Iris pigment epithelial cell (primary cell): ENCODE measurements at places on chromosomes 3 and 15.
A peak's percentile ranks its signal among the peaks of the same experiment; 100 is the strongest.

DNA sequence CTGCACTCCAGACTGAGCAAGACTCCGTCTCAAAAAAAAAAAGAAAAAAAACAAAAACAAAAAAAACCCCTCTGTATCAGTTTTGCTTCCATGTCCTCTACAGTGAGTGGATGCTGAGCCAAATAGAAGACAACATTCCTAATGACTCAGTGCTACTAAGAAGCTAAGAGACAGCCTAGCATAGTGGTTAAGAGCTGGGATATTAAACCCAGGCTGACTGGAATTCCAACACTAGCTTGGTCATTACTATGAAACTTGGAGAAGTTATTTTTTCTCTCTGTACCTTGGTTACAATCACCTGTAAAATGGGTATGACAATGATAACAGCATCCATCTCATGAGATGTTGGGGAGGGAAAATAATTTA lies 60.9 kb upstream of the PYGO1 start:
- DNase-seq = peak; percentile 81

DNA sequence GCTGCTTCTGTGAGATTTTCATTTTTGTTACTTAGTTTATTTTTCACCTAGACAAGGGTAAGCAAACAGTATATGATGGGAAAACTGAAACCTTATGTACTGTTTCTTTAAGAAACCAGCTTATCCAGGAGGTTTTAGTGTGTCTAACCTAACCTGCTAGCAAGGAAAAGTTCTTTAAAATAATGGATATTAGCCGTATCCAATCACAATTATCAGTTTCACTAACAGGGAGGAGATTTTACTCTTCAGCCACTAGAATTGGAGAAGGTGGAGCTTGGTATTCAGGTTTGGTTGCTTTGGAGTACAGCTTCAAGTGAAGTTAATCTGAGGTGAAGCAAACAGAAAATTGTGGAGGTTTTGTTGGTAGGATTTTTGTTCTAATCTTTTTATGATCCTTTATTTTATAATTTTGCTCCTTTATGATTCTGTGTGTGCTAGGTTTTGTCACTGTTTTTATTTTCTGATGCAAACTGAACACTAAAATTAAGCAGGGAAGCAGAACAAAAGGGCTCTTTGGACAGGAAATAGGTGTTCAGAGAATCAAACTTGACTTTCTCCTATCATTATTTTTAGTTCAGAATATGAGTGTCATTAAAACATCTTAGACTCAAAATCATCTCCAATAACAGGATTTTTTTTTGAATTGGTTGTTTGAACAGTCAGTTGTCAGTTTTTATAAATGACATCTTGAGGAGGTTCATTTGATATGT lies 13.0 kb downstream of the ZFAND6 start:
- DNase-seq = peak; percentile 92

DNA sequence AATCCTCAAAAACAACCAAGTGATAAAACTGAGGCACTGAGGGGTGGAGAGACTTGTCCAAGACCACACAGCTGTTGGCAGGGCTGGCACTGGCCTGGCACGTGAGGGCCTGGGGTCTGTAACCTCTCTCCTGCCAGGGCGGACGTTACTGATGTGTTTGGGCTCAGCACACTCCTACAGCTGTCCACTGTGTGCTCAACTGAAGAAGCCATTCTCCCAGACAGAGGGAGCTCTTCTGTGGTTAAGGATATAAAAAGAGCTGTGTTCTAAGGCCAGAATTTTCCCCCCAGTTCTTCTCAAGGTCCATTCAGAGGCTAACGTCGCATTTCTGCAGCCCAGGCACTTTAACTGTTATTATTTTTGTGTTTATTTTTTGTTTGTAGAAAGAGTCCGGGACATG lies 429.0 kb upstream of the ATP11B start:
- no peak for DNase-seq

- peak; percentile 98 for DNase-seq
Observed at GRCh38 chr3:187783098-187783497, 37.8 kb upstream of the BCL6 start.

- peak; percentile 9 for DNase-seq
Observed at GRCh38 chr3:81765400-81765799, 4.0 kb upstream of the GBE1 start.

DNA sequence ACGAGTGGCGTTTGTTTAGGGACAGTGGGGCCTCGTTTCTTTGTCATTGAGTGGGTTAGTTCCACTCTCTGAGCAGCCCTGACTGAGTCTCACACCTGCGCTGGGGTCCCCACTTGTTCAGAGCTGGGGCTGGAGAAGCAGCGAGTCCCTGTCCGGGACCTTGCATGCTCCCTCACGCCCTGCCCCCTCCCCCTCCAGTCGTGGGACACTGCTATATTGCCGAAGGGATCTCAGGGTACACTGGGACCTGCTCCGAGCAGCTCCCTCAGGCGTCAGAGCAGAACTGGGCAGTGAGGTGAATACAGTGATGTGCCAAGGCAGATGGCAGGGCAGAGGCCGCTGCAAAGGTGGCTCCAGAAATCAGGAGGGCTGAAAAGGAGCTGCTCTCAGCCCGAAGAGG lies 59.9 kb upstream of the KLF13 start:
- DNase-seq = no peak

DNA sequence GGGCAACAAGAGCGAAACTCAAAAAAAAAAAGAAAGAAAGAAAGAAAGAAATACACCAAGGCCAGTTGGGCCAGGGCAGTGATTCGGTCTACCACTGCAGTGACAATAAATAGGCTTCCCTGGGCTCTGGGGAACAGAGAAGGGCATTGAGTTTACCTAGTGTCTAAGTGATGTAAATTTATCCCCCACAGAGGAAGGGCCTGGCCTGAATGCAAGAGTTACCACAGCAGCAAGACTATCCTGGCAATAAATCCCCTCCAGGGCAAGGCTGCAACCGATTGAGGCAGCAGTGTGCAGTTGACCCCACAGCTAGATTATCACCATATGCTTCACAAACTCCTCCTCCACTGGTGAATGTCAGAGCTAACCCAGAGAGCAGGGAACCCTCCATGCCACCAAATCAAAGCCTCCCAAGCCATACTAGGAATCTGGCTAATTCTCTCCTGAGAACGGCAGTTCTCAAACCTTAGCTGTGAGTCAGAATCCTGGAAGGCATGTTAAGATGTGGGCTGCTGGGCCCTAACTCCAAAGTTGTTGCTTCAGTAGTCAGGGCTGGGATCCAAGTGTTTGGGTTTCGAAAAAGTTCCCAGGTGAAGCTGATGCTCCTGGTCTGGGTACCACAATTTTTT lies 64.3 kb upstream of the GATM start:
- peak; percentile 71 for DNase-seq

GRCh38 chr15:20356444-20356910 lies 185.1 kb downstream of the GOLGA6L6 start:
- DNase-seq = no peak

DNA sequence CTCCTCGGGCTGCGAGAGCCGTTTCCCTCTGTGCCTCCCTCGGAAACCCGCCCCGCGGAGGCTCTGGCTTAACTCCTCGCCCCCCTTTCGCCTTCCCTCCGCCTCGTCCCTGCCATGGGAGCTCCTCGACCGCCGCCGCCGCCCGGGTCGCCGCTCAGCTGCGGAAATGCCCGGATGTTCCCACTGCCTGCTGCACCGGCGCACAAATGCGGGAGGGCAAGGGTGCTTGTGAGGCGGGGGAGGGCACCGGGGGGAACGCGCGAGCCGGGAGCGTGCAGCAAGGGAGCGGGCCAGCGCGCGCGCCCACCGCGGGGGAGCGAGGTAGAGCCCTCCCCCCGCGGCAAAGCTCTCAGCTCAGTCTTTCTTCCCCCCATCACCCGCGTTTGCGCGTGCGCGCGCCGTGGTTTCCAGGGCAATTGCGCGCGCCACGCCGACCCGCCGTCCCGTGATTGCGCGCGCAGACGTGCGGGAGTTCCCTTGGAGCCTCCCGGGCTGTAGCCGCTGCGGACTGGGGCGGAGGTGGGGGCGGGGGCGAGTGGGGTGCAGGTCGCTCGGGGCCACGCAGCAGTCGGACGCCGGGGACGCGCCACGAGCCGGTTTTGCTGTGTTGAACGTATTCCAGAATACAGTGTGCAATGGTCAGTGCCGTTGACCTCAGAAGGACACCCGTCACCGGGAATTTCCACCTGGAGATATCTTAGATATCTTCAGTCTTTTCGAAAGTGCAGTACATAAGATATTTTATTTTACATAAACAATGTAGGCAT lies at the start of gene DMXL2:
Gene DMXL2, minus strand, starts transcription at position 168 of the 767 bp plus-strand sequence. CDS start 226 bp downstream, outside the sequence.
- DNase-seq = peak; percentile 84

DNA sequence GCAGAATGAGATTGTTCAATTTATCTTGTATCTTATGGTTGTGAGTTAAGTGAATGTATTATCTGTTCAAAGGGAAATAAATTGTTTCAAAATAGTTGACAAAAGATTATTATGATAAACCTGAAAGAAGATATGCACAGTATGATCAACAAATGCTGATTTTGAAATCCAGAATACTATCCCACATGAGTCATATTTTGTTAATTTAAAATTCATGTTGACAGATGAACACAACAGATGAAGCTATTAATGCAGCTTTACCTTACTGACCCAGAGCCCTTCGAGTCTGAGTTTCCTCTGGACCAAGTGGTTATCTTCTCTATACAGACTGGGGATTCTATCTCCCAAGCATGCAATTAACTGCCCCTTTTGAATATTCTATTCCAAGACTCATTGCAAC lies 482.8 kb downstream of the FGF12 start:
- no peak for DNase-seq

DNA sequence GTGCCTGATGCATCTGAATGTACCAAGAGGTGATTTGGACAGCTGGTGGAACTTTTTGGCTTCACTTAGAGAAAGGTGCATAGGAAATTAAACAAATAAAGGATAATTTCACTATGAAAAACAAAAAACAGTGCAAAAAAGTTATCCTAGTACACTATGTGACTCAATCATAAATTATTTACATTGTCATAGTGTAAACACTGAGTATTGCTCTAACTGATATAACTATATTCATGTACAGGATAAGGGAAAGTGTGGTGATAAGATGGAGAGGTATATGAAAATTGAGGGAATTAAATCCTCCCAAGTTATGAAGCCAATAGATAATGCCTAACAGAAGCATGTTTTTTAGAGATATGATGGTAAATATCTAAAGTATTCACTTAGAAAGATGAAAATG lies 50.2 kb upstream of the CPNE4 start:
- no peak for DNase-seq

DNA sequence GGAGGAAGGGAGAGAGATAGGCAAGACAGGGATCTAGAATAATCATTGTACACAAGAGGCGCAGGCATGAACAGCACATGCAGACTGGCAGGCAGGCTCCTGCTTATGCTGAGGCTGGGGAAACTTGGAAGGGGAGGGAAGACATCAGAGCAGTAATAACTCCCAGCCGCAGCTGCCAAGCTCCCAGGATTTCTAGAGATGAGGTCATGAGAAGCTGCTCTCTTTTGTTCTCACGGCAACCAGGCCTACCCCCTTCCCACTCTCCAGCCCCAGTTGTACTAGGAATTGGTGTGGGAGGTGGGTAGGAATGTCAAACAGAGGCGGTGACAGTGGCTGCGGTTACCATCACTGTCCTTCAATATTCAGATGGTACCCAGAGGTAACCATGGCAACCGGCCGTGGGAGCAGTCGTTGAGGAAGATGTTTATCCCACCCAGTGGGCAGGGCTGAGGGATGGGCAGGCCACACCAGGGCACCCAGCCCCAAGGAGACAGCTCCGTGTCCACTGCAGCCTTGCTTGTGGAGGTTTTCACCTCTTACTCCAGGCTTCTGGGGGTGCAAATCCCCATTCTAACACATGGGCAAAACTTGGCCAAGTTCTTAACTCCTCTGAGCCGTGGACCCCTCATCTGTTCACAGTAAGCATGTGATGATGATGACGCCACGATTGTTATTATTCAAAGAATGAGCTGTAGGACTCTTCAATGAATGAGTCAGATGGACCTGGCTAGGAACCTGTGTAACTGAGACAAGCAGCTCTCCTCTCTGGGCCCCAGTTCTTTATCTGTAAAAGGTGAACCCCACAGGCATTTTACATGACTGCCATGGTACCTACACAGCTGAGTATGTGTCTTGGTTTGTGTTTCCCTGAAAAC lies 360.8 kb upstream of the PROK2 start:
- DNase-seq = peak; percentile 22

- no peak for DNase-seq
Observed at GRCh38 chr15:79956354-79956939, 14.5 kb downstream of the BCL2A1 start.

- peak; percentile 89 for DNase-seq
Observed at GRCh38 chr3:15325228-15325627, 7.2 kb downstream of the SH3BP5 start.

GRCh38 chr3:164683489-164683888 lies 394.8 kb downstream of the SI start:
- DNase-seq = no peak

DNA sequence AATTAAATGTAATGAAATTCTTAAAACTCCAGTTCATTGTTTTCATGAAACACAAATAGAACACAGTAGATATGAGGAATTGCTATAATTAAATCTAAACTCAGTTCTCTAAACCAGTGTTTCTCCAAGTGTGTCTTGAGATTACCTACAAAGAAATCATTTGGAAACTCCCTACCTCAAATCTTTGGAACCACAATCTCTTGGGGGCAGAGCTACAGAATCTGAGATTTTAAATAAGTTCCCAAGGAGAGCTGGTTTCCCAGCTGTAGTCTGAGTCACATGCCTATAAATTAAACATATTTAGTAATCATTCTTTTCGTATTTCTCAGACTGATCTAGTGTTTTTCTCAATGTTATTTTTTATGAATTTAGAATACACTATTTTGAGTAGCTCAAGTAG lies 17.0 kb upstream of the ACTC1 start:
- peak; percentile 85 for DNase-seq

GRCh38 chr3:127860211-127860696 lies 37.9 kb upstream of the MGLL start:
- DNase-seq = no peak

- no peak for DNase-seq
Observed at GRCh38 chr3:58151637-58152036, 59.1 kb downstream of the DNASE1L3 start.

DNA sequence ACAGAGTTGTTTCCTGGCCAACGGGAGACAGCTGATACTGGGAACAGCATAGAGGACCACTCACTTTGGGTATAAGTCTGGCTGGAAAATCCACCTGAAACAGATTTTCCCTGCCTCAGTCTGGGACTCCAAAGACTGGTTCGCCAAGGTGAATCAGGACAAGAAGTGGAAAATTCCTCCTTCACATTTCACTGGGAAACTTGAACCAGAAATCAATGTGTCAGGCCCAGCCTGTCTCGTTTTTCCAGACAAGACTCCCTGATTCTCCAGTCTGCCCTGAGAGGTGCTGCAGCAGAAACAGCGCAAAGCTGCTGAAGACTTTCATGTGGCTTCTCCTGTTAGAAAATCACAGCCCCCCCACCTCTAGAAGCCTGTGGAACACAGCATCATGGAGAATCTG lies 269.8 kb downstream of the OPA1 start:
- DNase-seq = no peak

- DNase-seq = no peak
Observed at GRCh38 chr3:135915206-135915605, 50.3 kb upstream of the PPP2R3A start.

DNA sequence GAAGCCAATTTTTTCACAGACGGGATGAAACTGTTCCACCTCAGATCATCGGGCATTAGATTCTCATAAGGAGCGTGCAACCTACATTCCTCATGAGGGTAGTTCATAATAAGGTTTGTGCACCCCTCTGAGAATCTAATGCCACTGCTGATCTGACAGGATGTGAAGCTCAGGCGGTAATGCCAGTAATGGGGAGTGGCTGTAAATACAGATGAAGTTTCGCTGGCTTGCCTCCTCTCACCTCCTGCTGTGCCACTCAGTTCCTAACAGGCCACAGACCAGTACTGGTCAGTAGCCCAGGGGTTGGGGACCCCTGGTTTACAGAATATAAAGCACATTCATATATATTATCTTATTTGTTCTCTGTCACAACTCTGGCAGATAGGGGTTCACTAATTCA lies 2.1 kb upstream of the LIMD1 start:
- DNase-seq = no peak
